Smooth muscle cell of bladder (primary cell): ENCODE measurements at places on chromosomes 6 and 20. TPM values are rescaled to one million over a fixed set of nuclear protein-coding genes. Genes with fewer than 3 reads are reported as not detected.

The COL12A1 gene
- 686 and 786 TPM in 2 replicates for total RNA-seq

The ABHD16B gene
- total RNA-seq: not detected in 2 replicates

The PPP1R14C gene
- total RNA-seq: 0.28 and 0.65 TPM in 2 replicates

The CD83 gene
- total RNA-seq: 0.57 and 0.92 TPM in 2 replicates

The FERMT1 gene
- 2.8 and 4.3 TPM in 2 replicates for total RNA-seq

The DEFB127 gene
- total RNA-seq: not detected in 2 replicates

The TTK gene
- 2.8 and 4.0 TPM in 2 replicates for total RNA-seq

The KCNQ5 gene
- 0.57 and 1.7 TPM in 2 replicates for total RNA-seq

The ETV7 gene
- 0.83 and 0.85 TPM in 2 replicates for total RNA-seq

The FKBP1C gene
- total RNA-seq: 0.46 and 0.57 TPM in 2 replicates

The FAM184A gene
- 0.43 and 0.46 TPM in 2 replicates for total RNA-seq

The PPIL6 gene
- 3.0 and 6.9 TPM in 2 replicates for total RNA-seq

The PI16 gene
- 0.43 and 4.6 TPM in 2 replicates for total RNA-seq

The BCAS1 gene
- total RNA-seq: under 0.01 and 0.09 TPM in 2 replicates

The CASS4 gene
- 0.09 and 0.14 TPM in 2 replicates for total RNA-seq

The LAMA5 gene
- total RNA-seq: 18.0 and 24.0 TPM in 2 replicates

The CLDN20 gene
- not detected in 2 replicates for total RNA-seq

The SAMD3 gene
- 4.1 and 11.8 TPM in 2 replicates for total RNA-seq

The SIRPB1 gene
- total RNA-seq: 0.71 TPM in 1 of 2 replicates, not detected in the other
